ENCODE measurements at places on chromosomes 3 and 15.
A peak's percentile ranks its signal among the peaks of the same experiment; 100 is the strongest.

- no peak for ATAC-seq
Measured at GRCh38 chr3:194941360-194941955, 255.8 kb downstream of the FAM43A start.

DNA sequence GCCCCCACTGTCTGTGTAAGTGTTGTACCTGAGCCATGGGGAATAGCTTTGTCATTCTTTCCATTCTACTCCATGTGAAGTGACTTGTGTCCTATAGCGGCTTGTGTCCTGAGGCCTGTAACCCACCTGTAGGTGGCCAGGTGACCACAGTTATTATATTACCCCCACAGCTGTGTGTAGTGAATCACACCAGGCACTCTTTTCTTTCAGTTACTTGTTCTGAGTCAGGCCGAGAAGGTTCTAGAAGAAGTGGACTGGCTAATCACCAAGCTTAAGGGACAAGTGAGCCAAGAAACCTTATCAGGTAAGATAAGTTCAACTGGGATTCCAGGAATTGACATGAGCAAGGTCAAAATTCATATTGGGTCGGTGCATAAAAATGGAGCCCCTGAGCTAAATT lies 29.2 kb downstream of the POLG start:
- no peak for ATAC-seq

DNA sequence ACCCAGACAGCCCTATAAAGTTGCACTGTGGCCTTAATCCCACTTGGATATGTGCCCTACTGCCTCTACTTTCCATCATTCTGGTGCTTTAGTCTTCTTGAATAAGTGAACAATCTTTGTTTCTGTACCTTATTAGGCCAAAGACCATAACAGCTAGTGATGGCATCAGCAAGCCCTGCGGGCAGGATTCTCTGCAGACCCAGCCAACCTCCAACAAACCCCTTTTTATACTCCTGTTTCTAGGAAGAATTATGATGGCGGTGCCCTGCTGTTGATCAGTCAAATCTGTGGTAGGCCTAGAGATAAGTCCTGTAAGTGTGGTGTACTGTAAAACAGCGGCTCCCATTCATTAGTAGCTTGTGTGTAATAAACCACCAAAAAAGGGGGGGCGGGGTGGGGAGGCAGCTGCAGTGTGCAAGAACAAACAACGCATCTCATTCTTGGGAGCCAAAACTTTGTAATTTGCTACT lies 40.5 kb downstream of the SOX2 start:
- no peak for ATAC-seq

- ATAC-seq = no peak
Measured at GRCh38 chr3:8485141-8485870, 16.3 kb upstream of the LMCD1 start.

GRCh38 chr15:69457304-69458280 lies 5.0 kb downstream of the RPLP1 start:
- no peak for ATAC-seq

DNA sequence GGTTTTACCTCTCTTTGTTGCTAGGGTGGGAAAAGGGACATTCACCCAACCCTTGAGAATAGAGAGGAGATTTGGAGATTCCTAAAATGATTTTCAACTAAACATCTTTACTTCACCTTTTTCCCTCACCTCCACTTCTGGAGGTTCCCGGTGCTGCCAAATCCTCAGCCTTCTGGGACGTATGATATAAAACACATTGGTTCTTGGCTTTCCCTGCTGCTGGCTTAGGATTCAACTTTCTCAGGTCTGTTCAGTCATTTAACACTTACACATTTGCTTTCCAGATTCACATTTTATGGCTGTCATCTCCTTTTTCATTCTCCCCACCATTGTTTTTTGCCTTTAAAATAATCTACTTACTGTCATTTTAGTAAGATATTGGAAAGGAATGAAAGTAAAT lies 106.6 kb downstream of the PIK3R4 start:
- no peak for ATAC-seq

GRCh38 chr3:155147588-155147987 lies 67.5 kb downstream of the MME start:
- no peak for ATAC-seq

DNA sequence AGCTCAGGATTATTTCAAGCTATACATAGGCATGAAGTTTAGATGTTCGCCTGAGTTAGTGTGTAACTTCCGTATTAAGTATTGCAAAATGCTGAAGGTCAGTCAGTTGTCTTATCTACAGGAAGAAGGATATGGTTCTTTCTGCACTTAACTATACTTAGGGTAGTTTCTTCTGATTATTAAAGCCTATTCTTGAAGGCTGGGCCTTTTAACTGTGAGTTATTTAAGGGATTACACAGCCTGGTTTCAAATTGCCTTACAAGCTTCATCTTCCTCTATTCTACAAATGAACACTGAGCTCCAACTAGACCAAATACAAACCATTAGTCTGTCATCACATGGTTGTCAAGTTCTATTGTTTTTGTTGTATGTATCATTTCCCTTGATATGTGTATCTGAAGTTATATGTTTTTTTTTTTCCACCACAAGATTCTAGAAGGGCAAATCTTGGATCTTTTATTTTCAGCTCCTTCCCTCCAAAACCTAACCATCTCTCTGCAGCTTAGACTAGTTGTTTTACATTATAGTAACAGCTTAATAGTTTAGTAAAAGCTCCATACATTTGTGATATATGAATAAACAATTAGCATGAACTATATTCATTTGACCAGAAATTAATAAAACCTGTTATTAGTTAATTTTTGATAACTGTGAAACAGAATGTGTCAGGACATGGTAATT lies 272.9 kb upstream of the KCNMB2 start:
- ATAC-seq = no peak

DNA sequence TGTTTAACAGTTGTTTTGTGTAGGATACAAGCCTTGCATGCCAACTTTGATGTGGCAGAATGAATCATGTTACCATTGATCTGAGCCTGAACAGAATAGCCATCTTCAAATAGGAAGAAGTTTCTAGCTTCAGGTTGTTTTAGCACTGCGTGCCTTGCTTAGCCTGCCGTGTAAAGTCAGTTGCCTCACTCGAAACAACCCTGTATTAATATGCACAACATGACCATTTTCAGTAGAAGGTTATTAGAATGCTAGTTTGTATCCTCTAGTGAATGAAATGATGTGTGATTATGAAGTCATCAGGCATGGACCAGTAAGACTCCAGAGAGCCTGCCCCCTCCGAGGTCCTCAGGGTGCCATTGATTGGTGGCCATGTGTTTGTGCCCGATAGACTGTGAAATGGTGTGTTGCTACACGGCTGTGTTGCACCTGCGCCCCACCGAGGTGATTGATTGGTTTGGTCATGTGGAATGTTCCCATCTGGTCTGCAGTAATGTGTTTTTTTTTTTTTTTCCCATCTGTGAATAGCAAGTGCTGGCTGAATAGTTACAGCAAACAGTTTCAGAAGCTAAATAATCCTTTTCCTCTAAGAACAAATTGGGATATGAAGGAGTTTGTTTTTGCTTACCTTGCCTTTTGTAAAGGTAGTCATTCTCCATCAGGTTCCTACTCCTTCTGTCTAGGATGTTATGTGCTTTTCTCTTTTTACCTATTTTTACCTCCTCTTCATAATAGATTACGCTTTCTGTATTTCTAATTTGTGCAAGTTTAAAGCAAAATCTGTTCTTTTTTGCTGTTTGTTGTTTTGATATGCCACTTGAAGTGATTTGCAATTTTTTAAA lies 214.9 kb downstream of the TCF12 start:
- peak; percentile 67 for ATAC-seq

- ATAC-seq = no peak
Measured at GRCh38 chr3:14510838-14511622, 29.1 kb downstream of the GRIP2 start.

DNA sequence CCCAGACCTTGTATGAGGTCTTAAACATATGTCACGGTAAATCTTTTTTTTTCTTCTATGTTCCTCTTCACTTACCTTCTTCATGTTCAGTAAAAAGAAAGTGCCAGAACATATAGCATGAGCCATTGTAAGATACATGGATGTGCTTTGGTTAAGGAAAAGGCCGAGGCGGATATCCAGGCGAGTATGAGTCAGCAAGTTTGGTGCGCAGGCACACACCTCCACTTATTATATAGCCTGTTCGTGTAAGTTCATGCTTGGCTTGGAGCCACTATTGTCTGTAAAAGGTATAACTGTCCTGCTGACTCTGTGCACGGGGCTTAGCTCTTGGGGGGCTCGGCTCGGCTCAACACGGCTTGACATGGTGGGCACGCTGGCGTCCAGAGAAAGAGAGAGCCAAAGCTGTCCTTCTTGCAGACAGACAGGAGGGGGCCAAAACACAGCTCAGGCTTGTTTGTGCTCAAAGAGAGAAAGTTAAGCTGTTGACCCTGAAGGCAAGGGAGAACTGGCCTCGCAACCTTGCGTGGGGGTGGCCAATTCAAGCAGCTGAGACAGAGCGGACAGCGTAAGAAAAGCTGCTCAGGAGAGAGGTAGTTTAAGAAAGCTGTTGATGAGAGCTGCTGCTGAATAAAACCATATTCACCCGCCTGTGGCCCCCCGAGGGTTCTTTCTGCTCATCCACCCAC lies 251.2 kb downstream of the SLC9A9 start:
- ATAC-seq = no peak

DNA sequence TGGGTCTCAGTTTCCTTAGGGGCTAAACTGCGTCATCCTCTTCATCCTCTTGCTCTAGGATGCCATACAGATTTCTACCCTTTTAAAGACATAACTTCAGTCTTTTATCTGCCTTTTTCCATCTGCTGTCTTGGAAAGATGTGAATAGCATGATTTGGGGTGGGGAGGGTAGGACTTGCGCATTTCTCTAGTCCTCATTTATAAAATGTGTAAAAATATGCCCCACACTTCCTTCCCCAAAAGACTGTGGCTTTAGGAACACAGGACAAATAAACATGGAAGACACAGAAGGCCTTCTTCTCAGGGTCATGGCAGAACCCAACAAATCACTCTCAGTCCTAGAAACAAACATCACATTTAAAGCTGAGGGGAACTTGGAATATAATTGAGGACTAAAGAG lies 48.4 kb upstream of the BCL6 start:
- ATAC-seq = no peak
